ENCODE measurements at places on chromosomes 3 and 15.

GRCh38 chr3:128210711-128211110, 57.4 kb downstream of the EEFSEC start:
- DNase-seq, result no peak

DNA sequence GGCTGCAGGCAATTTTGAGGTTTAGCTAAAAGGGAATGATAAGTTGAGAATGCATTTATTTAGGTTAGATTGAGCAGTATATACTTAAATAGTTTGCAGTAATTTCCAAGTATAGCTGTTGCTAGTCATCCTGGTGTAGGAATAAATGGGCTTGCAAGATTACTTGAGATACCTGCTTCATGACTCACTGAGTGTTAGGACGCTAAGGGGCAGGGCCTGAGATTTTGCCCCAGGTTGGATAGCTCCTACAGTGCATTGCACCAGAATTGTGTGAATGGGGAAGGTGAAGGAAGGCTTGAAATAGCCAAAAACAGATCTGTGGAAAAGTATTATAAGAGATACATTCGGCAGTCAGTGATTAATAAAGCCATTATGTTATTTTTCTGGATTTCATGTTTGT, 72.8 kb downstream of the KCNH8 start:
- DNase-seq, result no peak

DNA sequence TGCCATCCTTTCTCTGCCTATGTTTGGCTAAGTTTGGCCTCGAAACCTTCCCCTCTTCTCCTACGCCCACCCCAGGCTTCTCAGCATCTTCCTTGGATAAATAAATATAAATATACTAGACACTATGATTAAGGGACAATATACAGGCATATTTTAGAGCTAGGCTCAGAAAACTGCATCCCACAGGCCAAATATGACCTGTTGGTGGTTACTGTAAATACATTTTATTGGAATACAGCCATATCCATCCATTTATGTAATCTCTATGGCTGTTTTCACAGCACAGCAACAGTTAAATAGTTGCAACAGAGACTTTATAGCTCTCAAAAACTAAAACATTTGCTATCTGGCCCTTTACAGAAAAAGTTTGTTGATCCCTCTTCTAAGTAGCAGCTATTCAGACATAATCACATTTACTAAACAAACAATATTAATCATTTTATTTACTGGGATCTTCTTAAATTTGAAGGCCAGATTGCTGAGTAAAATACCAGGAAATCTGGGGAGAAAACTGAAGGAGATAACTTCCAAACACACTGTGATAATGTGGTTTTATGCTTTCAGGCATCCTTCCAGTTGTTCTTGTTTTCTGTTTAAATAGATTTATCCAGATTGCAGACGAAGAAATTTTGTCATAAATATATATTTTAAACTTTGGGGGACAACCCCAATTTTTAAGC, 269.7 kb upstream of the THRB start:
- DNase-seq, result no peak

DNA sequence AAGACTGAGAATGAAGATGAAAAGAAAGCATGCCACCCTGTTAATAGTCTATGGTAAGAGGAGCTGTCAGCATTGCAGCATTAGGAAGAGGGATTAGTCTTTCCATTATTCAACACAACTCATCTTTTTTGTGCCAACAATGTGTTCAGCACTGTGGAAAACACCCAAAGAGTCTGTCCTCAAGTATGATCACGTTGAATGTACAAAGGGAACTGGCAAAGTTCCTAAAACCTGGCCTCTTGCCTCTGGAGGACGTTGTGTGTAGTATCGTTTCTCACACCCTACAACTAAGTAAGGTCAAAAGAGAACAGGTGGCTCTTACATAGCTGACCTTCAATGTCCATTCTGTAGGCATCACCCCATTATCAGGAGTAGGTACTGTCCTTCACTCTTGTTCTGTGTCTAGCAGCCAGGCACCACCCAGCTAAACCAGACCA, 147.9 kb upstream of the THBS1 start:
- no peak for DNase-seq

- DNase-seq, result no peak
These were observed 79.8 kb downstream of the FOXP1 start for GRCh38 chr3:71503525-71504249.
